ENCODE measurements at places on chromosomes 3 and 15.

DNA sequence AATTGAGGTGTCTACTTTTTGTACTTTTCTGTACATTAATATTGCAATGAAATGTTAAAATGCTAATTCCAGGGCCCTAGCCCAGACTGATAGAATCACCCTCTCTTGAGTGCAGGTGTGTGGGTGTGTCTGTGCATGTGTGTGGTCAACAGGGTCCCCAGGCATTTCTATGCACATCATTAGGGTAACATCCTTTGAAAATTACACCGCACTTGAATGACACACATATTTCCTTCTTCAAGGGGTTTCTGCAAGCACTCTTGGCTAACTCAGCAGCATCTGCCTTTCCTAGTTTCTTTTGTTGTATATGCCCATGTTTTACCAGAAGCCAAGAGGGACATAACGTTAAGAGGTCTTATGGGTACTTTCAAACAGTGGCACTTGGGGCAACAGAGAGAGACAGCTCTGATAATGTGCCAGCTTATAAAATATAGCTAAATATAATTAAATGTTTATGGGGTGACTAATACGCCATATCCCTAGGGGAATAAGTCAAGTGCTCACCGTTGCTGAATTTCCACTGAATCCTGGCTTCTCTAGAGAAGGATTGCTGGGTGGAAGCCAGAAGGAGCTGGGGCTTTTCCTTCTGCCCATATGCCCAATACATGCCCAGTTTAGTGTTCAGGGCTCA lies 54.5 kb upstream of the LRIG1 start:
- no peak for DNase-seq

GRCh38 chr15:65189102-65189740 lies 4.1 kb upstream of the CLPX start:
- DNase-seq = no peak

DNA sequence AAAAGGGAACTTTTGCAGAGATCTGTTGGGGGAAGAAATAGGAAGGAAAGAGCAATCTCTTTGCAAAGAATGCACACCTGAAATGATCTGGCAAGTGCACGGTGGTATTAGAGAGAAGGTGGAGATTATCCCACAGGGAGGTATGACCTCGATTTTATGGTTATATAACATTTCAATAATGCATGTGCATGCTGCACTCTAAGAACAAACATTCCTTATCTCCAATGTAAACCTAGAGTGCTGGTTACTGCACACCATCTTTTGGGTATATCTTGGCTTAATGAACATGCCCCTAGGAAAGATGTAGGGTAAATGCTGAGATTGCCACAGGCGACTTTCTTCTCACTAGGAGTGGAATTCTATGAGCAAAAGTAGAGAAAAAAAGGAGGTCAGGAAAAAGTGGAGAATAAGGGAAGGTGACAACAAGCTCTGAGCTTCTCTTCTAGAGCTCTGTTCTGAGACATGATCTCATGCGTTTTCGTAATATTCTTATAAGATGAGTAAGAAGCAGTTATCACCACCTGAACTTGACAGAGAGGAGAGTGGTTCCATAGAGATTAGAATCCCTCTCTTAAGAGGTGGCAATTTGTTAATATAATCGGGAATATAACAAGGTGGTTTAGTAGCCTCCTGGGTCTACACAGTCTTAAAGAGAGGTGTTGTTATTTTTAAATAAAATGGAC lies 117.5 kb upstream of the TMC3 start:
- DNase-seq = no peak

DNA sequence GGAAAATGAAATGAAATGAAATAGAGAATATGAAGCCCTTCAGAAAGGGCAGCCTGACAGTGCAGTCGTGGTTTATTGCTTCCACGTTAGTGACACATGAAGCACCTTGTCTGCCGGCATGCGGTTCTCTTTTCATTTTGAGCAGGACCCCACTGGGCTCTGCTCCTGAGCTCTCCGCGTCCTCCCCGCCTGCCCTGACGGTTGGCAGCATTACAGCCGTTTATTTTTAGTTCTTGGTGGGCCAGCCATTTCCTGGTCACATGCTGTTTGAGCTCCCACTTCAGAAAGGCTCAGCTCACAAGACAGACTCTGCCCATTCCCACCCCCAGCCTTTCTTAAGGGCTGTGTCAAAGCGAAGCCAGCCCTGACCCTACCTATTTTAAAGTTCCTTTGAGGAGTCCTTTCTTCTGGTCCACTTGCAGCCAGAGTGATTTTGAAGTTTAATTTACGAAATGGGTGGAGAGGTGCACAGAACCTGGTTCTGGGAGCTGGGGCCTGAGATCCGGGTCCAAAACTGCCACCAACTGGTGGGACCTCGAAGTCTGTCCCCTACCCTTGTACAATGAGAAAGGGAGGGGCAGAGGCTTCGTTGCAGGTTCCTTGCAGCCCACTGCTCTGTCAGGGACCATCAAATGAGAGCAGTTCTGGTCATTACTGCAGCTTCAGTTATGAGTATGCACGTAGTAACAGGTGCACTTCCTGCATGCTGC lies 60.1 kb downstream of the MGLL start:
- no peak for DNase-seq

DNA sequence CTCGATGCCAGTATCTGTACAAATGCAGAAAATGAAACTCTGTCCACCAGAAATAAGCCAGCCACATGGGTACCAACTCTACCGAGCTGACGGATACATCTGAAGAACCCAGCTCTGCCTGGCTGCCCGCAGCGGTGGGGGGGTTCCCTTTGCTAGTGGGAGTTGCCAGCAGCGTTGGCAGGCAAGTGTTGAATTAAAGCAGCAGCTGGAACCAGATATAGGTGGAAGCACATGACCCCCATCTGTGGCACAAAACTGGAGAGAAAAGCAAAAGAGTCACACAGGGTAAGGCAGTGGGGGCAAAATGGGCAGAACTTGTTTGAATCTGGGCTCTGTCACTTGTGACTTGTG lies 17.9 kb downstream of the CRYGS start:
- DNase-seq = no peak

DNA sequence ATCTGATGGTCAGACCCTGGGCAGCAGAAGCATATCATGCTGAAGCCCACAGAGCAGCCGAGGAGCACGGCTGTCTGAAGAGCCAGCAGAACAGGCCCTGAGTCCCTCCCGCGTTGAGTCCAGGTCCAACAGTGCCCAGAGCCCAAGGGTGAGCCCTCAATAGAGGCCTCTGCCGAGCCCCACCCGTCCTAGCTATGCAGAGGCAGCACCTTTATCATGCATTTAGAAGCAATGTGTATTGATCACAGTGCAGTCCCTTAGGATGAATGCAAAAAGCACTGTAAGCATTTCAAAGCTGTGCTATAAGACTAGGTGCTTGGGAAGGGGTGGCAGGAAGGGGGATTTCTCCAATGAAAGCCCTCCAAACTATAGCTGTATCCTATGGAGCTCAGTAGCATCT lies 208.5 kb downstream of the GABRB3 start:
- no peak for DNase-seq

DNA sequence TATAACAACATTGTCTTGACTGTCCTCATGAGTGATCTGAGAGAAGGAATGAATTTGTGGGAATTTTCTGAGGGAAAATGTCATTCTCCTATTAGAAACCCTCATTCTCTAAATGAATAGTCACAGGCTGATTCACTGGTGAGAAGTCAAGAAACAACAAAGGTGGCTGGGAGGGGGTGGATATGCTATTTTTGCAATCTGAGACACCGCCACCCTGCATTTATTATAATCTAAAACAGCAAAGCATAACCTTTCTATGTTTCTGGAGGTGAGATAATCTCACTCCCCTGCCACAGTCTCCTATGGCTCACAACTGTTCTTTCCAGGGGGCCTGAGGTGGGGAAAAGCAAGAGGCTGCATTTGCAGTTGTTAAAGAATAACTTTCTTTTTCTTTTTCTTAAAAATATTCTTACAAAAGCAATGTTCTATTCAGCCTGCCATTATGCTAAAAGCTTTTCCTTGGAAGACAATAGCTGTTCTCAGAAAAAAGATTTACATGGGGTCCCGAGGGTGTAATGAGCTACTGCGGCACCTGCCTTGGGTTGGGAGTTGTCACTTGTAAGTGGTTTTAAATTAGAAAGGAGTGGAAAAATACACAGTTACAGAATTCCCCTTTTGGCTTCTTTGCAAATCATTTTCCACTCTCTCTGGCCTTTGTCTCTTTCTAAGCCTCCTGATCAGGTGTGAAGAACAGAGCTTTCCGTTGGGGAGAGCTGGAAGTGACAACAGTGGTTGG lies 220.9 kb downstream of the AGBL1 start:
- DNase-seq = no peak

GRCh38 chr3:4551051-4551711 lies 58.0 kb downstream of the ITPR1 start:
- DNase-seq = no peak

GRCh38 chr3:52606373-52607085 lies 70.1 kb downstream of the UQCC5 start:
- DNase-seq = no peak

DNA sequence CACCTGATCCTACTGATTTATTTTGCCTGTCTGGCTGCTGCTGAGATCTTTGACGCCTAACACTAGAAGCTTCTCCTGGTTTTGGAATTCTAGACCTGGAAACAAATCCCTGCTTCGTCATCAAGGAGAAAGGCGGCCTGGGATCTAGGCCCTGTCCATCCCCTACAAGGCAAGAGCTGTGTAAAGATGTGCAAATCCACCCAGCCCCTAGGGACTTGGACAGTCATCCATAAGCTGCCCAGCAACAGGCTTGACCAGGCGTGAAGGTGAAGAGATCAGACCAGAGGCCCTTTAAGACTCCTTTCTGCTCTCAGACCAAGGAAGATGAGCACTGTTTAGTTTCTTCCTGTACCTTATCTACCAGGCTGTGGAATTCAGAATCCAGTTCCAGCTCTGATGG lies 32.2 kb downstream of the SLC41A3 start:
- no peak for DNase-seq

DNA sequence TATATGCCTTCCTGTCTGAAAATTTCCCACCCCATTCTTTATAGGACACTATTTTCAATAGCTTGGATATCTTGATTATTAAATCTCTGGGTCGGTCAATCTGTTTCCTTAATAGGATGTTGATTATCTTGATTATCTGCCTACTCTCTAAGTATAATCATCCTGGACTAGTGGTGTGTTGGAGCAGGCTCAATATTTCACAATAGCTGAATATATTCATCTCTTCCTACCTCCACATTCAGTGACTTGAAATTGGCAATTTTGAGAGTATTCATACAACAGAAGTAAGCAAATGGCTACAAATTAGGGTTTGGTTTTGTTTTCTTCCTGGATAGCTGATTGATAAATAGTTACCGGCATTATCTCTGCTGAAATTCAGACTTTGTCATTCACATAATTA lies 1162.6 kb downstream of the ROBO1 start:
- DNase-seq = no peak

- DNase-seq = no peak
These were observed 3.4 kb downstream of the TMEM212 start for GRCh38 chr3:171846597-171846996.

- no peak for DNase-seq
These were observed 65.4 kb upstream of the PEX5L start for GRCh38 chr3:180102134-180102533.

DNA sequence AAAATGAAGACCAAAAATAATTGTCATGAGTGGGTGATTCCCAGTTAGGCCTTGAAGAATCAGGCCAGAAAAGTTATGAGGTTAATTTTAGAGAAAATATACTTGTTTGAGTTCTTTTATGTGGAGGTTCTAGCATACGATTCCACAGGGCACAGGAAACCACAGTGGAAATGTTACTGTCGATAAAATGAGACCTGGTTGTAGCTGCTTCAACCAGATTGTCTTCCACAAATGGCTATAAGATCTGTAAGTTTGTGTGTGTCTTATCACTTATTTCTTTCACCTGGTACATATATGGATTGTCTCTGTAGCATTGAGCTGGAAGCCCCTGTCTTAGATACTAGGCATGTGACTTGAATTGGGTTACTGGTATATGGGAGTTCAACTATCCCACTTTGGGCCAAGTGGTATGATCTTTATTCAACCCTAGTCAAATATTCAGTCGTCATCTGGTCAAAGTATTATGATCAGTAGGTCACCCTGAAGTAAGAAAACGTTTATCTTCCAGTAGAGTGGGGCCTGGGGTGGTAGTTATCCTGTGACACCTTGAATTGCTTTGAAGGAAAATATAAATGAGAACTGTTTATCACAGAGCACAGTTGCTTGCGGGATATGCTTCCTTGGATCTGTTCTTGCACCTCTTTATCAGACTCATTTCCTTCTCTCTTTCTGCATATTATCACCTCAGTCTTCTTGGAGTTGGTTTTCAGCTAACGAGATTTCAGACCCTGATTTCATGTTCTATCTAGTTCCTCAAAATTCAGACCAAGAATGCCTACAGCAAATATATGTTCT lies 21.5 kb upstream of the ZNF609 start:
- DNase-seq = no peak

- no peak for DNase-seq
These were observed 249.5 kb upstream of the AZI2 start for GRCh38 chr3:28598165-28598564.

- DNase-seq = no peak
These were observed 86.9 kb upstream of the PRTG start for GRCh38 chr15:55829826-55830225.

GRCh38 chr3:171095063-171095462 lies 68.5 kb upstream of the SLC2A2 start:
- DNase-seq = no peak

DNA sequence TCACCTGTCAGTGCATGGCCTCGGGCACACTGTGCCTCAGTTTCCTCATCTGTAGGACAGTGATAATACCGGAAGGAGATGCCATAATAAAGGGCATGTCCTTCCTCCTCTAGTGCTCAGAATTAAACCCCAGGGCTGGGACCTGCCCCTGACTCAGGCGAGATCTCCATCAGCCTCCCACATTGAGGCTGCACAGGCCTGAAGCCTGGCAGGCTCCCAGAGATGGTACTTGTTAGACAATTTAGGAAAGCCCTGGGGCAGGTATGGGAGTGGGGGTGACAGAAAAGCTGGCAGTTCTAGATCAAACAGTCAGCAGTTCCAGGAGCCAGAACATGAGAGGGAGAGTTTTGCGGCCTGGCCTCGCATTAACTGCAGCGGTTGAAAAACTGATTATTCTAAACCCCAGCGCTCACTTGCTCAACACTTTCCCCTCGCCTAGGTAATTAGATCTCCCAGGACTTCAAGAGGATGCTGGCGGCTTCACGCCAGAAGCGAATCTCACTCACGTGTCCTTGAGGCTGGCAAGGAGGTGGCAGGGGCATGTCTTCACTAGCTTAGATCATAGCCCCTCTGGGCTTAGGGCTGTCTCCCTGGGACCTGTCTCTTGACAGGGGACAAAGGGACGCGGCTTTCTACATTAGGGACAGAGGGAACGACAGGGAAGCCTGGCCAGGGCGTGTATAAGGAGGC lies 73.1 kb downstream of the ATP2B2 start:
- no peak for DNase-seq

DNA sequence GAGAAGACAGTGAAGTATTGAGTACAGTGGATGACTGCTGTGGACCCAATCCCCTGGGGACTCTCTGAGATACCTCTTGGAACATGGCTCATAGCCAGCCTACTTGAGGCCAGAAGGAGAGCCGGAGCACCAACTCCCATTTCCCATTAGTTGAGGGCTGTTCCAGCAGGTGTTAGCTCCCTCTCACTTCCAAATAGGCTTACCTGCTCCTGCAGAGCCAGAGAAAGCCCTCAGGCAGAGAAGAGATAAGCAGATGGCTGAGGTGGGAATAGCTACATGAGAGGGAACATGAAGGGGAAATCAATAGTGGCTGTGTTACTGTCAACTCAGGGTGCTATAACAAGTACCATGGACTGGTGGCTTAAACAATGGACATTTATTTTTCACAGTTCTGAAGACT lies 4.6 kb upstream of the CCK start:
- no peak for DNase-seq

All from CD4-positive, alpha-beta memory T cell (primary cell).